ENCODE measurements at places on chromosomes 2 and 18.
A peak's percentile ranks its signal among the peaks of the same experiment; 100 is the strongest.

DNA sequence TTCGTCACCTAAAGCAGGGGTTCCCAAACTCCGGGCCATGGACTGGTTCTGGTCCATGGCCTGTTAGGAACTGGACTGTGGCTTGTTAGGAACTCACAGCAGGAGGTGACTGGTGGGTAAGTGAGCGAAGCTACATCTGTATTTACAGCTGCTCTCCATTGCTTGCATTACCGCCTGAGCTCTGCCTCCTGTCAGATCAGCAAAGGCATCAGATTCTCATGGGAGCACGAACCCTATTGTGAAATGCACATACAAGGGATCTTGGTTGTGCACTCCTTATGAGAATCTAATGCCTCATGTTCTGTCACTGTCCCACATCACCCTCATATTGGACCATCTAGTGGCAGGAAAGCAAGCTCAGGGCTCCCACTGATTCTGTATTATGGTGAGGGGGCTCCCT, 217.0 kb downstream of the ZFP36L2 start:
- no peak for DNase-seq

- DNase-seq, result no peak
Observed at GRCh38 chr2:23691106-23691470, 235.8 kb downstream of the ATAD2B start.

- DNase-seq, result peak; percentile 85
Observed at GRCh38 chr2:12412898-12413305, 303.8 kb upstream of the TRIB2 start.

- no peak for DNase-seq
Observed at GRCh38 chr18:64401268-64402060, 252.6 kb upstream of the LINC00305 start.

- peak; percentile 67 for DNase-seq
Observed at GRCh38 chr2:75403991-75404428, 156.7 kb downstream of the EVA1A start.

DNA sequence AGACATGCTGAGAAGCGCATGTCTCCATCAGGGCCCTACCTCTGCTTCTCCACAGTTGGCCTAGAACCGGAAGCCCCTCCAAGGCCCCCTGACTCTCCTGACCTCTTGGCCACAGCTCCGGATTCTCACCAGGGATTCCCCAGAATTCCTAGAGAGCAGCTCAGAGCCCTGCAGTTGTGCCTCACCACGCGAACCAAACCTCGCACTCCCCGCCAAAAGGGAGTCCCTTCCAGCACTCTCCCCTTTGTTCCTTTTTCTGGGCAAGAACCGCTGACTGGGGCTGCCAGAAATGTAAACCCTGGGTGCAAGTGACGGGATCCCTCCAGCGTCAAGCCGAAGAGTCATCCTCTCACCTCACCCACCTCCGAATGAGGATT, 36.7 kb downstream of the AFF3 start:
- no peak for DNase-seq

DNA sequence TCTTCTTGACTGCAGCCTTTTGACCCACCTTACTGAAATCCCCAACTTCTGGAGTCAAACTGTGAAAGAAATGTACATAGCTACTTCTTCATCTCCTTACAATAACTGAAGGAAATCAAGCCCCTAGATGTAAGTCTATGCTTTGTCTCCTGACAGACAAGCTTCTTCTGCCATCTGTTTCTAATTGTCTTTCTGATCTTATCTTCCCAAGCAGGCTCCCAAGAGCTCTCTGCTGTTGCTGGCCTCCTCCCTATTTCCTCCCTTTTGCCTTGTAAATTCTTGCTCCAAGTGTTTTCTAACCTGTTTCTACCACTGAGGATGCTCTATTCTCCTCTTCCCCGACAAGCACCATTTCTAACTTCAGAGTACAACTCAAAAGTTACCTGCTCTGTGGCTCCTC, 77.4 kb upstream of the OSR1 start:
- DNase-seq, result peak; percentile 84

- DNase-seq, result no peak
Observed at GRCh38 chr2:202423139-202423538, 47.0 kb downstream of the BMPR2 start.

DNA sequence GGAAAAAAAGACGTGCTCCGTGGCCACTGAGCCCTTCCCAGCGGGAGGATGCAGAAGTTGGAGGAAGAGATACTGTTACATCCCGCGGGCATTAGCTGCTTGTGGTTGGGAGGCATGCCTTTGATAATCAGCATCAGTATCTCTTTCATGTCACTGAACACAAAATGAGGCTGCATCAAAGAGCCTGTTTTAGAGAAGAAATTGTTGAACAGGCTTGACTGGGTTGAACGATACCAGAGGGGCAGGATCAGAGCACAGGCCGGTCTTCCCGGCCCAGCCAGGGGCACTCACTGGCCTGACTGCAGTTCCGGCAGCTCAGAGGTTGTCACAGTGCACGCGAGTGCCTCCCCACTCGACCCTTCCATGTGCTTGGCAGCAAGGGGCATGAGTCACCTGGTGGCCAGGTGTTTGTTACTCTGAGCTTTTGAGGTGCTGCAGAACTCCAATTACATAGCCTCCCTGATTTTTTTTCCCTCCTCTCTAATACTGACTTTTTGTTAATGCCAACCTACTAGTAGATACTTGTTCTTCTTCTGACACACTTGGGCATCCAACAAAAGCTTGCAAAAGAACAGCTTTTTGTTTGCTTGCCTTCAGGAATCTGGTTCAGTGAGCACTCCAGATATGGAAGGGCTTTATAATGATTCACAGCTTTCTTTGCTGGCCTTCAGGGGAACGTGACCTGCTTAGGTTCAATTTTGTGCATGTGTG, 121.6 kb downstream of the VAPA start:
- no peak for DNase-seq

DNA sequence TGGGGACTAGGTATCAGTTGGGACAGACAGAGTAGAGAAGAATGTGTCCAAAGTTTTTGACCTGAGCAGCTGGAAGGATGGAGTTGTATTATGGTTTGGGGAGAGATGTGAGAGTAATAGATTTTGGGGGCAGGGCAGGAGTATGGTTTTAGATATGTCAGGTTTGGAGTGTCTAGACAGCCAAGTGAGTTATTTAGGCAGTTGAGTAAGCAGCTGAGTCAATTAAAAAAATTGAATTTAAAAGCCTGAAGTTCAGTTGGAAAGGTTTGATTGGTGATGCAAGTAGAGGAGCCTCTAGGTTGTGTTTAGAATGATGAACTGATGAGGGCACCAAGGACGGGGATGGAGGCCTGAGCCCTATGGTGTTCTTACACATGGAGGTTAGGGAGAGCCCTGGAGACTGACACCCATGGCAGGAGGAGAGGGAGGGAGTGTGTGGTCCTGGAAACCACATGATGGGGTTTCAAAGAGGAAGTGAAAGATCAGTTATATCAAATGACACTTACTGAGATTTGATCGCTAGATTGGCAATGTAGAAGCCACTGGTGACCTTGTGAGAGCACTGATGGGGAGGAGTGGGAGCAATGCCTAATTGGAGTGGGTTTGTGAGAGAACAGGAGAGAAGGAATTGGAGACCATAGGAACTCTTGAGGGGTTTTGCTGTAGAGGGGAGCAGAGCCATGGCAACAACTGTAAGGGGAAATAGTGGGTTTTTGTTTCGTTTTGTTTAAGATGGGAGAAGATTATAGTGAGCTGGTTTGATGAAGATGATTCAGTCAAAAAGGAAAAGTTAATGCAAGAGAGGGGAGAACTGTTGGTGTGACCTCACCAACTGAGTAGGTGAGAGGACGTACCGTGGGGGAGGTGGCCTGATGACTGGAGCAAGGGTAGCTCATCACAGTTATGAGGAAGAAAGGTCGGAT, 10.3 kb downstream of the ITGA6 start:
- no peak for DNase-seq

DNA sequence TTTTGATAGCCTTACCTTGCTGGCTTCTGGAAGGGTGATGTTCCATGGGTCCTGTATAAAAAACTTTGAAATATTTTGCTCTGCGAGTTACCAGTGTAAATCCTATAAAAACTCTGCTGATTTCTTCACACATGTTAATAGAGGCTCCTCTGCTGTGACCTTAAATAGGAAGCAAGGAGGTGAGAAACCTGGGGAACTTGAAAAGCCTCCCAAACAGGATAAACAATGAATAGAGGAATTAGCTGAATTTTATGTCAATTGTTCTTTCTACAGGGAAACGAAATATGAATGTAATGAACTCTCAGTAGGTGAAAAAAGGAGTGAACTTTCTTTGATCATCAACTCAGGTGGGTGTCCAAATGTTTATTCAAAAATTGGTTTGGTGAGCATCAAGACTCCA, 10.8 kb upstream of the CCL20 start:
- no peak for DNase-seq
